Left renal cortex interstitium (tissue), 4 donors: ENCODE measurements at places on chromosomes 3 and 15. TPM values are rescaled to one million over a fixed set of nuclear protein-coding genes. Genes with fewer than 3 reads are reported as not detected.

The DPPA4 gene
- polyA plus RNA-seq: 4.9 TPM

The SCN11A gene
- 1.4 TPM for polyA plus RNA-seq

The GOLGA6D gene
- polyA plus RNA-seq: 0.47 TPM

The TMCO5A gene
- not detected for polyA plus RNA-seq

The IL20RB gene
- 0.33 TPM for polyA plus RNA-seq

The PLOD2 gene
- polyA plus RNA-seq: 146 TPM

- DNase-seq: no peak
Measured at GRCh38 chr3:159229116-159229680, 427.3 kb downstream of the MFSD1 start.

DNA sequence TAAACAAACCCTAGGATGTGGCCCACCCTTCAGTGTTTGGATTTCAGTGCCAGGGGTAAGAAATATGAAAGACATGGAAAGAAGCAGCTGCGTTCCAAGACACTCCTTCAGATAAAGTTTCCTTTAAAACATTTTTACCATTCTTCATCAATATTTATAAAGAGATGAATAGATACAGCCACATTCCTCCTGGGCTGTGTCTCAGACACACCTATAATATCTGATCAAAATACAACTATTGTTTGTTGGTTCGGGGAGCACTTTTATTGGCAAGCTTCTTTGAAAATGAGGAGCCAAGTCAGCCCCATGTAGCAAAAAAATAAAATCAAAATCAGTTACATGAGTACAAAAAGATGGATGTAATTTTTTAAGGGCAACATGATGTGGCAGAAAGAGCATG lies 53.2 kb downstream of the RPL22L1 start:
- no peak for DNase-seq

DNA sequence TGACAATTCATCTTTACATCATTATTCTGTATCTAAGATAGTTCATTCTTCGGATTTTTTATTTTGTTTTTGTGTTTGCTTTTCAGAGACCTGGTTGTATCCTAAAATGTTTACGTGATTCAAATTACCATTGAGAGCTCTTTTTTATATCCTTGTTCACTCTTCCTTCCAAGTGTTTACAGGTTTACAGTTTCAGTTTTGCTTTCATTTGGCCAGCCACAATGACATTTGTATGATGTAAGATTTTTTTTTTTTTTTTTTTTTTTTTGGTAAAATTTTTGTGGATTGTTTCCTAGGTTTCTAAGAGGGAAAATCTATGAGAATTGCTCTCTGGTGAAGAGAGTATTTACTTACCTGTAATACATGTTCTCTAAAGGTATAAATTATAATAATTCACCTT lies 55.0 kb downstream of the SETD5 start:
- DNase-seq: no peak

DNA sequence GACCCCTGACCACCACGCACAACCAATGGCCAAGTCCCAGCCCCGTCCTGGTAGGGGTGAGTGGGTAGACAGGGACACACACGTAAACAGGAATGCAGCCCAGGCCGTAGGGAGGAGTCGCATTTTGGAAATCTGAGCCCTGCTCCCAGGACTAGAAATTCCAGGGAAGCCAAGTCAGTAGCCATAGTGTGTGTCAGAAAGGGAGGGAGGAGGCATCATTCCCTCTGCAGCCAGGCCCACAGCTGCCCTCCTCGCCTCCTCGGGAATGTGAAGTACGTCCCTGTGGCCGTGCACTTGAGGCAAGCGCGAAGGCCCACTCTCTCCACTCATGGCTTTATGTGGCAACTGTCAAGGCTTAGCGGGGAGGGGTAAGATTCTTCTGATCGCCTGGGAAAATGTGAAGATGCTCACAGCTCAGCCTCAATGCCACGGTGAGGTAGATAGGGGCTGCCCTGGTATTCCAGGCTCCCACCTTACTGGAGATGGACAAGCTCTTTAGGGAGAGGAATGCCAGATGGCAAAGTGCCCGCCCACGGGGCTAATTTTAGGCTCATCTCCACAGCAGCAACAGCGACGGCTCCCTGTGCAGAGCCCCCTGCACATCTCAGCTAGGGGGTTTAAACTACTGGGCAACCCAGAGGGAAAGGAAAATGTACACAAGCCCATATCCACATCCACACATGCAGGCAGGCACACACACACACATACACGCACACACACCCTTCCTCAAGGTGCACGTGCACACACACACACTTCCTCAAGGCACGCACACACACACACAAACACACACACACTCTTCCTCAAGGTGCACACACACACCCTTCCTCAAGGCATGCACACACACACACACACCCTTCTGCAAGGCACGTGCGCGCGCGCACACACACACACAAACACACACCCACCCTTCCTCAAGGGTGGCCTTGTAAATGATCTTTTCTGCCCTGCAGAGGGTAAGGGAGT lies 65.5 kb downstream of the ADCY5 start:
- no peak for DNase-seq

GRCh38 chr3:169771497-169772304 lies 1.5 kb upstream of the MYNN start:
- DNase-seq: peak; percentile 98

- DNase-seq: no peak
Measured at GRCh38 chr3:135215516-135215915, 420.5 kb downstream of the EPHB1 start.

DNA sequence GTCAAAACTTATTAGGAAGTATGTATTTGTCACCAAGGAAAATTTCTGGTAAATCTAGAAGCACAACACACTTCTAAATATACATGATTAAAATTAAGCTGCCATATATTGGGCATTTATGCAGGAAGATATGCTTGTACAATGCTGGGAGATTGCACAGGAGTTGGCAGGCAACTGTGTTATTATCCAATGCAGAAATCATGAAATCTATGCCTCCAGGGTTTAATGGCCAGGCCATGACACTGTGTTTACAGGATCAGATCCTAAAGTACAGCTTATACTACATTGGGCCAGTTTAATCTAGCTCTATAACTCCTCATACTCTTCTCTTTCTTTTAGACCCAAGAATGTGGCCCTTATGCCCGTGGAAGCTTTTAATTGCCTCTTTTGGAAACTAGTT lies 391.4 kb upstream of the DPH6 start:
- DNase-seq: no peak

DNA sequence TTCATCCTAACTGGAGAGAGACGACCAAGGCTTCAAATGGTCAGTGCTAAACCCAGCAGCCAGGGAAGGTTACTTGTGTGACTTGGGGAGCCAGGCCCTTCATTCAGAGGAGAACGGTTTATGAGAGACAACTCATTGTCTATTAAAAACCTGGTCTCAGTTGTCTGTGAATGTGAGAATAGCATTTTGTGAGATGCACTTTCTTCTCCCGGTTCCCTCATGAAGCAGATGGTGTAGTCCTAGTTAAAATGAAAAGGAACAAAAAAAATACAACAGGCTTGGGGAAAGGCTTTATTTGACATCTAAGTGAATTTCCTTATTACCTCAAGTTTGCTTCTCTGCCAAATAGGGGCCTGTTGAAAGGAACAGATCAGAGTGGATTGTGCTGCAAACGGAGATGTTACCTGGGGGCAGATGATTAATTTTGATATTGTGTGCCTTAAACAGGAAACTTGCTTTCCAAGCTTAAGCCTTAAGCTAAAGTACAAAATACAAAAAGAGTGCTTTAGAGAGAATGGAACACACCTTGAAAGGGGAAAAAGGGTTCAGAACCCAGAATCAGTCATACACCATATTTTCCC lies 202.7 kb upstream of the BHLHE40 start:
- DNase-seq: no peak
